Activated T-cell treated with anti-CD3 and anti-CD28 coated beads for 4 hours (primary cell): ENCODE measurements at places on chromosomes 12 and 14.

- no peak for DNase-seq
Measured at GRCh38 chr14:96143906-96144305, 60.7 kb upstream of the BDKRB2 start.

- no peak for DNase-seq
Measured at GRCh38 chr12:50276912-50277671, 6.2 kb downstream of the LIMA1 start.

- DNase-seq, result no peak
Measured at GRCh38 chr14:104664107-104664506, 25.3 kb upstream of the INF2 start.

- DNase-seq, result no peak
Measured at GRCh38 chr12:38850461-38850860, 54.9 kb downstream of the CPNE8 start.

- no peak for DNase-seq
Measured at GRCh38 chr12:12563290-12563928, 746 bp upstream of the DUSP16 start.

DNA sequence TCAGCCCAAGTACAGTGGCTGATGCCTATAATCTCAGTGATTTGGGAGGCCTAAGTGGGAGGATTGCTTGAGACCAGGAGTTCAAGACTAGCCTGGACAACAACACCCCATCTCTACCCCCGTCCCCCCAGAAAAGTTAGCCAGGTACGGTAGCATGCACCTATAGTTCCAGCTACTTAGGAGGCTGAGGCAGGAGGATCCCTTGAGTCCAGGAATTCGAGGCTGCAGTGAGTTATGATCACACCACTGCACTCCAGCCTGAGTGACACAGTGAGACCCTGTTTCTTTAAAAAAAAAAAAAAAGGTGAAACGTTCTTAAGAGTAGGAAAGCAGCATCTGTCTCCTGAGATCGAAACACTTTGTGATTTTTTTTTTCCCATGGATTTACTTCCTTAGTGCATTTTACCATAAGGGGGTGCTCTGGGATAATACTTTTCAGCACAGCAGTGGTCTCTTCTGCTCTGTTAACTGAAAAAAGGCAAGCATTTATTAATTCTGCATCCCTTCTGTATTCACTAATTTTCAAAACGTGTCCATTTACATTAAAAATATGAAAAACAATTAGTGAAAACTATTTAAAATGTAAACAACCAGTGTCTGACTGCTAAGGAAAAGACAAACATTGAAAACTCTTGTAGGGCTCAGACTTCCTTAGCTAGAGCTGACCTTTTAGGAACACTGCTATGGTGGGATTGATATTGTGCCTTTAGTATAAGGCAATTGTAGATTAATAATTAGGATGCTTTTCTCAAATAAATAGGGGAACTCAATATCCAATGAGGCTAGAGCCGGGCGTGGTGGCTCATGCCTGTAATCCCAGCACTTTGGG, 31.2 kb upstream of the USP44 start:
- DNase-seq, result no peak

- DNase-seq, result no peak
Measured at GRCh38 chr12:92898755-92899154, 30.3 kb downstream of the EEA1 start.

- no peak for DNase-seq
Measured at GRCh38 chr12:83769151-83769550, 1082.4 kb downstream of the TMTC2 start.

DNA sequence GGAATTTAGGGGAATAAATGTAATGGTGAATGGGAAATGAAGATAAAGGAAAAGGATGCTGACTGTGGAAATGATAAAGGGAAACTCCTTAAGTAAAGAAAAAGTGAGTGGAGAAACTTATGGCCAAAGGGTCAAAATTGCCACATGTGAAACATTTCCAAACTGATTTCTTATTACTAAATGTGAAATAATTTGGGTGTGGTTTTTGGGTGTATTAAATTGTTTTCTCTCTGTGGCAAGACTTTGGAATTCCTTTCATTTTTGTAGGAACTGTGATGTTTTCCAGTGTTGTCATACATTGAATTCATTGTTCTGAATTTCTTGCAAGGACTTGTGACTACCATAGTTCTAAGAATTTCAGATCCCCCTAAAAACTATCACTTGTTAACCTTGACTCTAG, 1891.5 kb upstream of the SEL1L start:
- no peak for DNase-seq

DNA sequence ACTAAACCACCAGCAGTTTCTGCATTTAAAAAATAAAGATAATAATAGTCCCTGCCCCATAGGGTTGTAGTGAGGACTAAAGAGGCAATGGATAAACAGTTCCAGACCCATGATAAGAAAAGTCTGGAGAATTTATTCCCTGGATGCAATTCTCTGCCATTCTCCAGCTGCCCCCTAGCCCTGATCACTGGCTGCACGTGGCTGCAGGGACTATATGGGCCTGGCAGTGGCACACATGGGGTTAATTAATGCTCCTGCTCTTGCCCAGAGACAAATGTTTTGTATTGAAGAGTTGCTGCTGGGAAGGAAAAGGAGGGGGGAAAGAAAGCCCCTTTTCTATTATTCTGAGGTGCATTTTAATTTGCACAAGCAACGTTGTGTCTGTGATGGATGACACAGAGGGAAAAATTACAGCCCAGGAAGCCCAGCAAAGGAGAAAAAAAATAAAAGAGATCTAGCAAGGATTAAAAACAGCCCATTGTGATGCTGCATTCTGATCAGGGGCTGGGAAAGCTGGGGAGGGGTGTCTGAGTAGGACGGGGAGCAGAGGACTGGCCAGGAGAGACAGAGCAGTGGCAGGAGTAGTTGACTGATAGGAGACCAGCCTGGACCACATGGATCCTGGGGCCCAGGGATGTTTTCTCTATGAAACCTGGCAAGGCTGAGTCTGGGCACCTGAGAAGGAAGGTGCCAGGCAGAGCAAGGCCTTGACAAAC, 149.3 kb downstream of the ESRRB start:
- no peak for DNase-seq

DNA sequence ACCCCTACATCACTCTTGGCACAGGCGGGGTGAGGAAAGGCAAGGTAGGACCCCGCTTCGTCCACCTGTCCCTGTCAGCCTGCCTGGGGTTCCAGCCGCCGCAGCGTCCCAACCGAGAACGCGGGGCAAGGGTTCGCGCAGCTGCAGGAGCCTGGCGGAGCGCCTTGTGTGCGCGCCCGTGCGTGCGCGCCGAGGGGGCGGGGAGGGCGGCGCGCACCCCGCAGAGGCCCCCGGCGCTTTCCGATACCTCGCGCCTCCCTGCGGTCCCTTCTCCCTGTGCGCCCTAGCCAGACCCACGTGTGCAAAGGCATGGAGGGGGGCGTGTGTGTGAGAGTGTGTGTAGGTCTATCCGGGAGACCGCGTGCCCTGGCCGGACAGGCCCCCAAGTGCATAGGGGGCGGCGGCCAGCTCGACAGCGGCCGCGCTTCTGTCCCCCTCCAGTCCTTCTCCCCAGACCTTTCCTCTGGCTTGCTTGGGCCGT, 122.4 kb downstream of the TSPAN9 start:
- DNase-seq, result no peak

DNA sequence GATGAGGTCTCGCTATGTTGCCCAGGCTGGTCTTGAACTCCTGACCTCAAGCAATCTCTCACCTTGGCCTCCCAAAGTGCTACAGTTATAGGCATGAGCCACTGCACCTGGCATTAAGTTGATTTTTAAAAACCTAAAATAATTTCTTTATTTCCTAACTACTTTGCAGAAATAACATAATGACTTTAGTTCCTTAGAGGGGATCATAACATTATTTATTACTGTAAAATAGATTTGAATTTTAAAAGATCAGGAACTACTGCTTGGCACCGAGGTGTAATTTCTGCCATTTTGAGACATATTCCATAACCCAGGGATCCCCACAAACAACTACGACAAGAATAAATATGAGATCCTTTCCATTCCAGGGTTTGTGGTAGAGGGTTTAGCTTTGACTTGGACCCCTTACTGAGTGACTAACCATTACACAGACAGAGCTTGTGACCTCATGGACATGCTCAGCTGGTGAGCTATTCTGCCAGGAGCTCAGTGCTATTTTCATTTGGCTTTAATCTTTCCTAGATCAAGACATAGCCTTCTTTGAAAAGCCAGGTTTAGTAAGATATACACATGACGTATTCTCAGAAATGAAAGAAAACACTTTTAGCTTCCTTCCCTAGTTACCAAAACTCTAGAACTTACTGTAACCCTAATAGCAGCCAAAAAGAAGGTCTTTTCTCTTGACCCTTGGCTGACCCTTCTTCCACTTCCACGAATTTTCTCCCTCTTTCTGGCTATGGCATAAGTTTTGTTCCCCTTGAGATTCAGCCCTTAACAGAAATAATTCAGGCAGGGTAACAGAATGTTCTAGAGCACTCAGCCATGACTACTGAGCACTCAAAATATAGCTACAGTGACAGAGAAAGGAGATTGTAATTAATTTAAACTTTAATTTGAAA, 75.1 kb upstream of the NUDT4 start:
- DNase-seq, result no peak

GRCh38 chr12:80262346-80262745, 163.0 kb downstream of the OTOGL start:
- no peak for DNase-seq

GRCh38 chr14:59863806-59864525, 6.6 kb downstream of the RTN1 start:
- no peak for DNase-seq

- no peak for DNase-seq
Measured at GRCh38 chr14:88364710-88365413, 20.6 kb upstream of the SPATA7 start.

DNA sequence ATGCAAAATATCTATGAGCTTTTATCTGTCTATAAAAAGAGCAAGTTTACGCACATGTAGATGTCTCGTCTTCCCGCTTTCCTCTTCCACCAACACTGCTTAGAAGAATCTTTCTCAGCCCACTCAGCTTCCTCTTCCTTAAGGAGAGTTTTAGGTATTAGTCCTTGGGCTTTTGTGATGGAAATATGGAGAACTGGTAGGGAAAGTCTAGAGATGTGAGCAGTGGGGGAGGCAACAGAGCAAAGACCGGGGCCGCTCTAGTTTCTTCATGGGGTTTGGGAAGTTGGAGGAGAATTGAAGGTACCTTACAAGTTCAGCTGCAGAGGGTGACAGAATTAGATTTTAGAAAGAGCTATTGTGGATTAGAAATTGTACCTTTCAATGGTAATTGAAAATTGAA, 56.3 kb upstream of the CPNE8 start:
- DNase-seq, result no peak

- DNase-seq, result no peak
Measured at GRCh38 chr12:131634037-131634436, 76.9 kb upstream of the SFSWAP start.

GRCh38 chr12:124746649-124747425, 116.8 kb downstream of the SCARB1 start:
- no peak for DNase-seq

DNA sequence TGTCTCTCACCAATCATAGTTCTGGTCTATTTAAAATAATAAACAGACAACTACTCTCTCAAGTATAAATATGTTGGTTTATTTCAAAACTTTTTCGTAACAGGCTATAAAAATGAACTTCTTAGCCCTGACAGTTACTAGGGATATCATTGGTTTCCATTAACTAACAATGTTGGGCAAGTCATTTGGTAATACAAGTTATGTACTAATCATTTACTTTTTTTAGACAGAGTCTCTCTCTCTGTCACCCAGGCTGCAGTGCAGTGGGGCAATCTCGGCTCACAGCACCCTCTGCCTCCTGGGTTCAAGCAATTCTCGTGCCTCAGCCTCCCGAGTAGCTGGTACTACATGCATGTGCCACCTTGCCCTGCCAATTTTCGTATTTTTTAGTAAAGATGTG, 14.6 kb upstream of the KANSL2 start:
- no peak for DNase-seq

- no peak for DNase-seq
Measured at GRCh38 chr12:124577986-124578385, 10.6 kb upstream of the NCOR2 start.

GRCh38 chr12:55984861-55985260, 11.0 kb downstream of the RAB5B start:
- DNase-seq, result no peak
